ENCODE measurements at places on chromosomes 3 and 15.

DNA sequence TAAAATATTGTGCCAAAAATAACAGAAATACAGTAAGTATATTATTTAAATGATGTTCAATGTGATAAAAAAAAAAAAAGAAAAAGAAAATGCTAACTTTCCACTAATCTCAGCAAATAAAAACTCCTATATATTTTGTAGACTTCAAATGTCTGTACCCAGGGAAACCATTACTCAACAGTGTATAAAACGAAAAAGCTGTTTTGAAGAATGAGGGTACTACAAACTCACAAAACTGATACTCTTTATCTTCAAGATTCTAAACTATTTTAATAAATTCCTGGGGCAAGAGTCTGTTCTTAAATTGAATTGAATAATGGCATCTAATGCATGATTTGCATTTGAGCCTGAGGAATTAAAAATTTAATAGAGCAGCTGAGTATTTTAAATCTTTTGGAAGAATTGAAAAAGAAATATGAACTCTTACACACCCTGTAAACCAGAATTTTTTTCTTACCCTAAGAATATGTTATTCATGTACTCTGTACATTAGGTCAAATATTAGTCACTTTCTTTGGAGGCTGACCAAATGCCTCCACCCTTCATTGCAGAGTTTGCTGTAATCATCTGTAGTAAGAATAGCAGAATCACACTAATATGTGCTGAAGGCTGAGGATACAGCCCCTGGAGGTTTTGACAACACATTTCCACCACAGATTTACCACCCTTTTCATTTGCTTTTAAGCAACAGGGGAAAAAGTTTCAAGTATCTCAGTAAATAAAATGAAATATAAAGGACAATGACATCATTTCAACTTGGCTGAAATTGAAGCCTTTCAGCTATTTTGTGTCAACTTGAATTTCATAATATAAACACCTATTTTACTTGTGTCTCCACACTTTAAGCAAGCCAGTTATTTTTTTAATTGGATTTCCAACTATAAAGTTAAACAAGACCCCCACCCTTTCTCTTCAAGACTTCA lies 79.7 kb downstream of the FBN1 start:
- DNase-seq = no peak

DNA sequence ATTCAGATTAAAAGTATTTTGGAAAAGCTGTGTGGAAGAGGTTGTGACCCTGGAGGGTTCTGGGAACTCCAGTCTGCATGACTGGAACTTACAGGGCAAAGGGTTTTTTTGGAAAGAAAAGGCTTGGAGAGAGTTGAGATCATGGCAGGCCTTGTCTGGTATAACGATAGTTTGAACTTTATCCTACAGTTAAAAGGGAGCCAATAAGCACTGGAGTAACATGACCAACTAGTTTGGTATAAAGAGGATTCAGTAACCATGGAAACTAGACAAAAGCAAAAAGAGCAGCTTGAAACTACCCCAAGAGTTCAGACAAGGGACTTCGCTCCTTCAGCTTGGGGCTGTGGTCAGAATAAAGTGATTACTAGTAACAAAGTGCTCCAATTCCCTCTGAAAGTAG lies 151.2 kb upstream of the TMCO5A start:
- no peak for DNase-seq

DNA sequence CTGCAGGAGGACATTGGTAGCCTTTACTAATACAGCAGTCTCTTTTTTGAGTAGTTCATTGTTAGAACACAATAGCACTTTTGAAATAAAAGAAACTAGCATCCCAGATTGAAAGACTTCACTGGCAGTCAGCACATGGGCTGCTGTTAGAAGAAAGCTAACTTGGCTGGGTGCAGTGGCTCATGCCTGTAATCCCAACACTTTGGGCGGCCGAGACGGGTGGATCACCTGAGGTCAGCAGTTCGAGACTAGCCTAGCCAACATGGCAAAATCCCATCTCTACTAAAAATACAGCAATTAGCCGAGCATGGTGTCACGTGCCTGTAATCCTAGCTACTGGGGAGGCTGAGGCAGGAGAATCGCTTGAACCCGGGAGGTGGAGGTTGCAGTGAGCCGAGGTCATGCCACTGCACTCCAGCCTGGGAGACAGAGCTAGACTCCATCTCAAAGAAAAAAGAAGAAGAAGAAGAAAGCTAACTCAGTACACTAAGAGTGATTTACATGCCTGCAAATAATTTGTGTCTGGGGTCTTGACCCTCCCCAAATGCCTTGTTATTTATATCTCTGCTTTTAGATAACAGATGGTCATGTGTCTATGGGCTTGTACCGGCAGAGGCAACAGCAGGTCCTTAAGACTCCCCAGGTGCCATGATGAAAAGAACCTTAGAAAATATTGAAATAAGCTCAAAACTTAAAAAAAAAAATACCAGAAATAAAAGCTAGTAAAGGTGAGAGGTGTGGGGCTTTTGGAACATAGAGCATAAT lies 9.7 kb downstream of the TPM1 start:
- DNase-seq = no peak

DNA sequence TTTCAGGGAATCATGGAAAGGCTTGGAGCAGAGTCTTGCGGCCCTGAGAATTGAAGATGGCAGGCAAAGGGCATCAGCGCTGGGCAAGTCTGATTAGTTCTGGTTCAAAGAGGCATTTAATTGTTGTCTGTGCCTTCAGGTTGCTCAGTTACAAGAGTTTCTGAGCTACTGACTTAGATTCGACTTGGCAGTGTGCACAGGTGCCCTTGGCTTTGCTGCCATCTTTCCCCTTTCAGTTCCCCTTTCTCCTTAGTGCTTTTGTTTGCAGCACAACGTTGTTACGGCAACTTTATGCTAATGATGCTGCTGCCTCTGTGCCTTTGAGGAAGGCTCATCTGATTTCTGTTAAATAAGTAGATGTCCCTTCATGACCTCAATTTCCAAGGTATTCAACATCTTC lies 12.5 kb downstream of the P2RY14 start:
- no peak for DNase-seq

DNA sequence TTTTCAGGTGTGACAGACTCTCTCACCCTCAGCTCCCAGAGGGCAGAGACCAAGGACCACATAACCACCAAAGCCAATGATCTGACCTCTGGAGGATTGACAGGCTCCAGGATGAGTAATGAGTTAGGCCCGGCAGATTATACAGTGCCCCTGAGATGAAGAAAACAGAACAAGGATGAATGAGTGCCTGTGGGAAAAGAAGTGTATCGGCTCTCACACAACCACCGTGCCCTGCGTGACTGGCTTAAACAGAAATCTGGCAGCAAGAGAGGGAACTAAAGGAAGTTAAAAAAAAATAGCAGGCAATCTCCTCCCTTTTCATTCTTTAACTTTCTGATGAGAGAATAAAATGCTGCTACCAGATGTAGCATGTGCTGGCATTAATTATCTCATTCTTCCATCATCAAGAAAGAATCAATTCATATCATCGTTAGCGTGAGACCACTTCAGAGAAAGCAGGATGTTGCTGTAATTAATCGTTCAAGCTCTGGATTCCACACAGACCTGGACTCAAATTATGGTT lies 227.5 kb upstream of the COL8A1 start:
- no peak for DNase-seq

- DNase-seq = no peak
Measured at GRCh38 chr3:108200578-108200977, 21.6 kb downstream of the IFT57 start.

- DNase-seq = no peak
Measured at GRCh38 chr15:64044300-64045100, 1.8 kb downstream of the DAPK2 start.

DNA sequence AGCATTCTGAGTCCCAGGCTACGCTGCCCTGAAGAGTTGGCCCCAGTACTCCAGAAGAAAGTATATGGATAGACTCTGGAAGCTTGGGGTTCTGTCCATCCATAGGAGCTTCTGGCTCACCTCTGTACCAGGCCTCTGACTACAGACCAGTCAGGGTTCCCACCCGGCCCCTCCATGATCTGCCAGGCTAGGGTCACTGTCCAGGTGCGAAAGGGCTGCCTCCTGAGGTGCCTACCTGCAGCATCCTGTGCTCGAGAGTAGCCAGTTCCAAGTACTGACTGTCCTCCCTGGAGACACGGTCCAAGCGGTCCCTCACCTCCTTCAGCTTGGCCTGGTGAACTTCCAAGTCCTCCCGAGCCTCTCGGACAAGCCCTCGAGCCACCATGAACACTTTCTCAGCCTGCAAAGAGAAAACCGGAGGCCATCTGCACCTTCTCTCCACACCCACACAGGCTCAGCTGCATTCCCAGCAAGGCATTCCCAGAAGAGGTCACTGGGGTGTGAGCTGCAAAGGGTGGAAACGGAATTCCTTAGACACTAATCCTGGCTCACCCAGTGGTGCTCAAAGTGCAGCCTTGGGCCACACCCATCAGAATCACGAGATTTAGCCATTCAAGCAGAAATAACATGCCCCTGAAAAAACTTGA lies 3.7 kb upstream of the PLXNB1 start:
- DNase-seq = no peak

GRCh38 chr3:143222505-143222904 lies 102.9 kb downstream of the CHST2 start:
- DNase-seq = no peak

DNA sequence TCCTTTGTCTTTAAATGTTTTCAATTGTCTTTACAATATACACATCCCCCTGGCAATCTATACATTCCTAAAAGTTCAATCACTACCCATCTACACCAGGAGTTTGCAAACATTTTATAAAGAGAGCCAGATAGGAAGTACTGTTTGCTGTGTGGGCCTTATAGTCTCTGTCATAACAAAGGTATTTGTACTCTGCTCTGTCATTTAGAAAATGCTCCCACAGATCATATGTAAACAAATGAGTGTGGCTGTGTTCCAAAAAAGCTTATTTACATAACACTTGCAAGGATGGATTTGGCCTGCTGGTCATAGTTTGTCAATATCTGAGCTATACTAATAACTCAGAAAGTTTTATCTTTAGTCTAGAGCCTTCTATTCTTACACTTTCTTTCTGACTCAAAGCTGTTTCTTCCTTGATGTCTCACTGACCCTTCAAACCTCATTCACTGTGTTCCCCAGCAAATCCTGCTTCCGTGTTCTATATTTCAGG lies 511.9 kb downstream of the GBE1 start:
- DNase-seq = no peak

GRCh38 chr3:128784232-128784631 lies 58.2 kb downstream of the RAB7A start:
- no peak for DNase-seq

DNA sequence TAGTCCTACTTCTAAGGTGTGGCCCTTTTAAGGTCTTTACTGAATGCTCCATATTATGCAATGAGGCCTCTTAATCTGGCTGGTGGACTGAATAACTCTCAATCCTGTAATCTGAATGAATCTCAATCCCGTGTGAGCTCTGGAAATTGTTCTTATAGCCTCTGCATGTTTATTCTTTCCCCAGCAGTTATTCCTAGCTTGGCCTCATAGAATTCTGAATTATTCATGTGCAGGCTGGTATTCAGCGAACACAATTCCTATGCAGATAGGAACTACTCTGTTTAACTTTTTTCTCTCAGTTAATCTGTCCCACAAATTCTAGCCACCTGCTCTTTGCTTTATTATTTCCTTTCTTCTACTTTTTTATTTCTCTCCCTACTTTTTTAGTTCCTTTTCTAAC lies 44.3 kb upstream of the XRN1 start:
- DNase-seq = no peak

DNA sequence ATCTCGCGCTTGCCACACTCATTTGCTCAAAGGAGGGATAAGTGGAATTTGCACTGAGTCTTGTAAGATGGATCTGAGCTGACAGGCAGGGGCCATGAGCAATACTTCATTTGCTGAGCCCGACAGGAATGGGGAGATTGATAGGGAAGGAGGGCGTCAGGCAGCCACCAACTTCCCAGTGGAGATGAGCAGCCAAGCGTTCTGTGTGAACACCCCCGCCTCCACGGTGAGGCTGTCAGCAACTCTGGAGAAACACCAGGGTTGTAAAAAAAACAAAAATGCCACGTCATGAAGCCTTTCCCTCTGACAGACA lies 36.8 kb downstream of the TLE3 start:
- DNase-seq = no peak

DNA sequence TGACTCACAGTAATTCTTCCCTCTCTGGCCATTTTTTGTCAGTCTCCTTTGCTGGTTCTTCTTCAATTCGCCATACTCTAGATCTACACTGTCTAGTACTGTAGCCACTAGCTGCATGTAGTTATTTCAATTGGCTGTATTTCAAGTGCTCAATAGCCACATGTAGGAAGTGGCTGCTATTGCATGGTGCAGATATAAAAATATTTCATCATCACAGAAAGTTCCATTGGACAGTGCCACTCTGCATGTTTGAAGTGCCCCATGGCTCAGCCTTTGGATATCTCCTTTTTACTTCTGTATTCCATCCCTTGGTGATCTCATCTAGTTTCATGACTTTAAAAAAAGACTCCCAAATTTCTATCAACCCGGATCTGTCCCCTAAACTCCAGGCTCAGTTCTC lies 22.1 kb downstream of the PPP2R3A start:
- no peak for DNase-seq

GRCh38 chr3:67329358-67329757 lies 325.1 kb downstream of the SUCLG2 start:
- no peak for DNase-seq

- no peak for DNase-seq
Measured at GRCh38 chr3:47266709-47267489, 15.7 kb downstream of the KIF9 start.

DNA sequence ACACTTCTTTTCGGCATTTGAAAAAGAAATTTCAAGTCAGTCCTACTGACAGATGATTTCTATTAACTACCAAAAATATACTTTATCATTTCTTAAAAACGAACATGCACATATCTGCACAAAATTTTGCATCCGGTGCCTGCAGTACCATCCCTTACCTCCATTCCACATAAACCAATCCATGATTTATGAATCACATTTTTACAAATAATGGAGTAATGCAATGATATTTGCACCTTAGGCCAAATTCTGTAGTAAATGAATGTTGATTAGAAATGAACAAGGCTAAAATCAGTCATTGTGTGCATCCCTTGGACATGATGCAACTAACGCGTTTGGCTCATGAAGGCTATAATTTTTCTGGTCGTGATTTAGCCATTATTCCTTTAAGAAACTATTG lies 46.5 kb downstream of the ROBO2 start:
- no peak for DNase-seq

DNA sequence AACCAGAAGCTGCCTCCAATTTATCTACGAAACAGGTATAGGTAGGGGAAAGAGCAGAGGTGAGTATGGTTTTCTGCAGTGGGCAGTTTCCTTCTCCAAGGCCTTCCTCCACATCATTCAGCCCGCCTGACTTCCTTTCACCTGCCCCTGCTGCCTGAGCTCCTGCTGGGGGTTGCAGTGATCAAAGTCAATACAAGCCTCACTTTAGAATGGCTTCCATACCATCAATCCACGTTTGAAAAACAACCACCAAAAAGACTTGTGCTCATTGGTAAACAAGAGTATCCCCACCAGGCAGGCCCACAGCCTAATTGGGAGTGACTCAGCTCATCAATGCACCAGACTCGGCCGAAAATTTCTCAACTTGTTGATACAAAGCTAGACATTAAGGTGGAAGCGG lies 159.9 kb downstream of the MAGI1 start:
- no peak for DNase-seq

GRCh38 chr3:124846189-124846588 lies 41.0 kb downstream of the ITGB5 start:
- no peak for DNase-seq

GRCh38 chr3:152742368-152743347 lies 92.3 kb upstream of the P2RY1 start:
- no peak for DNase-seq
